ENCODE measurements at places on chromosomes 12 and 14. TPM values are rescaled to one million over a fixed set of nuclear protein-coding genes. Genes with fewer than 3 reads are reported as not detected.

Gene RND1
- not detected for total RNA-seq

- no peak for DNase-seq
These were observed 26.3 kb downstream of the PAPLN start for GRCh38 chr14:73263606-73264005.

Gene RNU6-8
- total RNA-seq: not detected

Gene SLC6A13
- total RNA-seq: not detected

- DNase-seq: no peak
These were observed 34.3 kb downstream of the SLC15A4 start for GRCh38 chr12:128789356-128789929.

GRCh38 chr12:126397071-126397581, 1331.9 kb downstream of the AACS start:
- no peak for DNase-seq

Gene GSC
- not detected for total RNA-seq

Gene EFCAB11
- 3.8 TPM for total RNA-seq

Gene TSPAN19
- not detected for total RNA-seq

Gene NGB
- not detected for total RNA-seq

DNA sequence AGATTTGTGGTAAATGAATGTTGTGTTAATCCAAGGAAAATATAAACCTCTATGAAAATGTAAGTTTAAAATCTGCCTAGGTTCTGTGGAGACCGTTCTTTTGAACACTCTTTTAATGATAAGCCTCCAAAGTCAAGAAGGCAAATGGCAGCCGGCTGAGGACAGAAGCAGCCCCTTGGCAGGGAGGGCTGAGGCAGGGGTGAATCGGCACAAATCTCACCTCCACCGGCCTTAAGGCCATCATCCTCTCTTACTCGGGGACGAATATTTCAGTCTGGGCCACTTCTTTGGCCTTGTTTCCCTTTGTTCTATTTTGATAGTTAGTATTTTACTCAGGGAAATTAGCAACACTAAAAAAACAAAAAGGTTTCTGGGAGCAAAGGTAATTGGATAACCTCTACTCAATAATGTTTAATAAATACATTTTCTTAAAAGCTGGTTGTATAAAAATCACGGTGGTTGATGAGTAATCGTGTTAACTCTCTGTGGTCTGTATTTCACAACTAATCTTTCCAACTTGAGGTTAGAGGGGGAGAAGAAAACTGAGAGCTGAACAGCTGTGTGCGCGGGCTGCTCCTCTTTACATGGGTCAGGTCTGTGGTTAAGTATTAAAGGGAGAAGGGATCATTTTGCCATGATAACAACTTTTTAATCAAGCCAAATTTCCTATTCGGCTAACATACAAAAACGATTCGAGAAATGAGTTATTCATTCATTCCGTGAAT, 18.6 kb downstream of the LGMN start:
- no peak for DNase-seq

DNA sequence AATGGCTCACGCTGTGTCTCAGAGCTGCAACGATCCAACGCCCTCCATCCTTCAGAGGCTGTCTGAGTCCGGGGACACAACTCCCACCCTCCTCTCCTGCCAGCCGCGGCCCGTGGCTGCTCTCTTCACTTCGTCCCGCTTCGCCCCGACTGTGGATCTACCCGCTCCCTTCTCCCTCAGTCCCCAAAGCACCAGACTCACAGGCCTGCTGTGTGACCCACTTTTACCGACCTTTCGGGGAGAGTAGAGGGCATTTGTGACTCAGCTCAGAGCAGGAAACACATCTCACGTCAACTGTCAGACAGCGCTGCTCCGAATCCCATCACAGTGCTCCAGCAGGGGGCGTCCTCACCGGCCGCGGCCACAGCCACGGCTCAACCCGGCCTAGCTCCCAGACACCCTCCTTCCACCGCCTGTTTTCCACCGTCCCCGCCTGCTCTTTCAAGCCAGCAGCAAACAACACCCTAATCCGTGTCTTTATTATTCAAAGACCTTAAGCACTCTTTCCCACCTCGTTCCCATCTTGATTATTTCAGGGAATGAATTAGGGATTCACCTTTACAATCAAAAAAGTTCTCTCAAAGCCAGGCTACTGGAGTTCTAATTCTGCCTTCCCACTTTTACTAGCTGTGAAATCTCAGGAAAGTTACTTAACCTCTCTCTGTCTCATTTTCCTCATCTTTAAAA, 5.0 kb upstream of the AQP2 start:
- DNase-seq: peak; percentile 85

Gene BCL11B
- total RNA-seq: not detected

DNA sequence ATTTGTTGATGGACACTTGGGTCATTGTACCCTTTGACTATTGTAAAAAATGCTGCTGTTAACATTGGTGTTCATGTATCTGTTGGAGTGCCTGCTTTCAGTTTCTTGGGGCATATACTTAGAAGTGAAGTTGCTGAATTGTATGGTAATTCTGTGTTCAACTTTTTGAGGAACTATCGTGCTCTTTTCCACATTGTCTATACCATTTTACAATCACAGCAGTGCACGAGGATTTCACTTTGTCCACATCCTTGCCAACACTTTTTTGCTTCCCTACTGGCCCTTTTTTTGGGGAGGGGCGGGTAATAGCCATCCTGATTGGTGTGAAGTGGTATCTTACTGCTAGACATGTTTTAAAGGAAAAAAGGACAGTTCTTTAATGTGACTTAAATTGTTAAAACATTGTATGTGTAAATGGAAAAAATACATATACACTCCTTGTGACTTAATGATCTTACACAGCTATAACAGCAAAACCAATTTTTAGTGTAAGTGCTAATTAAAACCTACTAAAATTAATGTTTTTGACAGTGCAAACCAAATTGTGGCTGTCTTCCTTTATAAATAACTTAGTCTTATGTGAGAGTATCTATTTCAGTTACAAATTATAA, 52.7 kb downstream of the WNK1 start:
- no peak for DNase-seq
